Central memory CD4-positive, alpha-beta T cell (primary cell): ENCODE measurements at places on chromosomes 2 and 18.

GRCh38 chr2:179642462-179642861 is 218.9 kb downstream of the ZNF385B start:
- DNase-seq = no peak

- no peak for DNase-seq
Measured at GRCh38 chr2:200109421-200109820, 154.0 kb downstream of the MAIP1 start.

- no peak for DNase-seq
Measured at GRCh38 chr2:163732727-163733126, 3.1 kb downstream of the FIGN start.

GRCh38 chr2:192311701-192312460 is 117.1 kb upstream of the TMEFF2 start:
- DNase-seq = no peak

GRCh38 chr2:445896-446295 is 158.0 kb upstream of the ALKAL2 start:
- DNase-seq = no peak
